ENCODE measurements at places on chromosomes 11 and 22.
A peak's percentile ranks its signal among the peaks of the same experiment; 100 is the strongest.

DNA sequence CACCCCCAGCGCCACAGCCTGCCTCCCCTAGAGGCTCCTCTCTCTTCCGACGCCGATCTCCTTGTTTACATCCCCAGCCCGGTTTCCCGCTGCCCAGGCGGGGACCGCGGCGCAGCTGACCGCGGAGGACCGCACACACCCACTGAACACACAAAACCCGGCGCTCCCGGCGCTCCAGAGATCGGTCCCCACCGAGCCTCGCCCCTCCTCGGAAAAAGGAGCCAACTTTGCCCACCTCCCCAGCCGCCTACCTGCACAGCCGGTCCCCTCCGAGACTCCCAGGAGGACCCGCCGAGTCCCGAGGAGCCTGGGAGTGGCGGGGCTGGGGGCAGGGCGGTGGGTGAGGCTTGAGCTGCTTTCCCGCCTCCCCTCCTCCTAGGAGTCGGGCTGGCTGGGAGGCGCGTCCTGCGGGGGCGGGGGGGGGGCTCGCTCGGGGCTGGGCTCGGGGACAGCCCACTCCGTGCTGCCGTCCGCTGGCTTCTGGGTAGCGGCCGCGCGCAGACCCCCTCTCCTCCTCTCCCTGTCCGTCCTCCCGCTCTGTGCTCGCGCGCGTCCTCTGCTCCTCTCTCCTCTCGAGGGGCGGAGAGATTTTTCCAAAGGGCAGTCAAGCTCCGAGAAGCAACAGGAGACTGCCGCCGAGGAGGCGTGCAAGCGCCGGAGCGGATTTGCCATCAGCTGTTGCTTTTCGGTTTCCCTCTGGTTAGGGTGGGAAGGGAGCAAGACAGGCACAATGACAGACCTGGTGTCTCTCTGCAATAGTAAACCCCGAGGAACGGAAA lies at the start of gene FXYD6:
Gene FXYD6, minus strand, starts transcription at position 318 of the 779 bp plus-strand sequence. CDS start 33,882 bp downstream, outside the sequence.
- DNase-seq, result peak; percentile 12

- no peak for DNase-seq
Observed at GRCh38 chr11:110355011-110355744, 58.8 kb upstream of the RDX start.

- DNase-seq, result no peak
Observed at GRCh38 chr11:84865791-84866535, 761.2 kb downstream of the DLG2 start.

- DNase-seq, result no peak
Observed at GRCh38 chr11:133269267-133269666, 263.0 kb downstream of the OPCML start.

- DNase-seq, result no peak
Observed at GRCh38 chr11:9351321-9351881, 33.1 kb upstream of the IPO7 start.

GRCh38 chr11:1335264-1335810 lies 25.9 kb upstream of the TOLLIP start:
- no peak for DNase-seq

- DNase-seq, result no peak
Observed at GRCh38 chr11:46762248-46762647, 43.2 kb downstream of the F2 start.

GRCh38 chr11:121437686-121438078 lies 14.4 kb upstream of the SORL1 start:
- no peak for DNase-seq

DNA sequence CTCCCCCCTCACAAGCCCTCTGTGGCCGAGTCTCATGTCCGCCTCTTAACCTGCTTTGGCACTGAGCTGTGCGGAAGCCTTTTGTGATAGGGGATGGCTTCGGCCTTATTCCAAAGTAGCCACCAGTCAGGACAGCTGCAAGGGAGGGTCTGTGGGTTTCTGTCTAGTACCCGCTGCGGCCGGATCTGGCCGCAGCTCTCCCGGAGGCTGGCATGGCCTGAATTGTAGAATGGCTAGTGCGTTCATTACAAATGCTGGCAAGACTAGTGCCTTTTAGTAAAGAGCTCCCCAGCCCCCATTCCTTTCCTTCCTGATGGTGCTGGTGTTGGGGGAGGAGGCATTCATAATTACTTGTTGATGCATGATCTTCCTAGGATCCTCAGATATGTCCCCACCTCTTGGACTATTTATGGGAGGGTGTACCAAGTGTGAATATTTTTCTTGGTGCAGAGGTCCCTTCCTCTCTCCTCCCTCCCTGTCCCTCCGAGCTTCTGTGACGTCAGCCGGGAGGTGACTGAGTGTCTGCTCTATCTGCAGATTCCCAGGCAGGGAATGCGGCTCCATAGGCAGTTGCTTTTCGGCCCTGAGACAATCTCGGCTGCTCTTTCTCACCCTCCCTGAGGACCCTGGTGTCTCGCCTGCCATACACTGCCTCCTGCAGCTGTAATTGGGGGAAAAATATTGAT lies 108.7 kb upstream of the E2F8 start:
- DNase-seq, result no peak

DNA sequence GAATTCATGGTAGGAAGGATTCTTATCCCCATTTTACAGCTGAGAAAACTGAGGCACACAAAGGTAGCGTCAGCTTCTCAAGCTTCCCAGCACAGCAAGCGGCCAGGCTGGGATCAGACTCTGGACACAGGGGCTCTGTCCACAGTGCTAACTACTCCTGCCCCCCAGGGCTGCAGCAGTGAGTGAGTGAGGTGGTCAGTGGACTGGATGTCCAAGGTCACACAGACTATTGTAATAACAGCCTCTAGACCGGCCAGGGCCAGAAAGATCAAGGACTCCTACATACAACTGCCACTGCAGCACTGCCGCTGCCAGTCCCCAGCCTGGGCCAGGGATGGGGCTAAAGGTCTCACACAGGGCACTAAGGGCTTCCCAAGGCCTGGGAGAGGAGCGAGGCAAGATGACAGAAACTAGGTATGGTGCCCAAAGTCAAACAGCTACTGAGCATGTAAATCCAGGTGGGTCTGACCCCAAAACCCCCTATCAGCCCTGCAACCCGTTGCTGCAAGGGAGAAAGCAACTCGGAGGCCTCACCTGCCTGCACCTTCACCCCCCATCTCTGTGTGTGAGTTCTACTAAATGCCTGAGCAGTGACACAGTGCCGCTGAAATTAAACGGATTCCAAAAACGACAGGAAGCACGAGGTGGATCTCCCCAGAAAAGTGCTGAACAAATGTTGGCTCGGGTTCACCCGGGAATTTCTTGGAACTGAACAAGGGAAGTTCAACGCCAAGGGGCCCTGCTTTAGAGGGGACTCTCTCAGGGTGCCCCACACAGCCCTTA lies 161.8 kb upstream of the GRK3 start:
- DNase-seq, result peak; percentile 25

GRCh38 chr11:116826751-116827431 lies 2.8 kb upstream of the APOC3 start:
- no peak for DNase-seq

GRCh38 chr22:28855355-28856094 lies 27.8 kb upstream of the ZNRF3 start:
- peak; percentile 52 for DNase-seq

- DNase-seq, result no peak
Observed at GRCh38 chr11:126134461-126135155, 71.9 kb upstream of the CDON start.

DNA sequence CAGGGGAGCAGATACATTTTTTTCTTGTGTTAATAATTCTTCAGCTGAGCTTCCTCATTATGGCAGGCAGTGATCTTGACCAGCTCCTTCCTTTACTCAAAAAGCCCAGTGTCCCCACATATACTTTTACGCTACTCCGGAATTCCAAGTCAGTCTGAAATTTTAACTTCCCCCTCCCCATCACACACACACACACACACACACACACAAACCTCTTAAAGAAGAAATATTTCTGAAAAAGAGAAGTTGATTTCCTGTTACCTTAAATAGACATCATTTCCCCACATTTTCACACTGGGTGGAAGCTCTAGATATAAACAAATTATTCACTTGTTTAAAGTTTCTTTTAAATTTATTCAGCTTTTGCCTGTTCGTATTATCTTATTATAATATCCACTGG lies 113.9 kb downstream of the DBX1 start:
- no peak for DNase-seq

GRCh38 chr11:61056571-61056970 lies 45.7 kb upstream of the CD5 start:
- DNase-seq, result no peak

DNA sequence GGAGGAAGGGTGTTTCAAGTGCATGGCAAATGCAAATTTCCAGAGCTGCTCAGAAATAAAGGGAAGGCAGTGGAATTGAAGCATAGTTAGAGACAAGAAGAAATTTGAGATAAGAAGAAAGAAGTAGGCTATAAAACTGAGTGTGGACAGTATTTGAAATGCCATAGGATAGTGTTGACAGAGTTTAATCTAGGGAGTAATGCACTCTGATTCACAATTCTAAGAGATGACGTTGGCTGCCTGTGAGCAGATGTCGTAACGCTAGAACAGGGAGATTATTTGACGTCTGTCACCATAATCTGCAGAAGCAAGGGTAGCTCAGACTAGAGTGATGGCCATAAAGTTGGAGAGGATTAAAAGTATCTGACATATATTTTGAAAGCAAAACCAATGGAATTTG lies 389.9 kb upstream of the KIRREL3 start:
- no peak for DNase-seq

DNA sequence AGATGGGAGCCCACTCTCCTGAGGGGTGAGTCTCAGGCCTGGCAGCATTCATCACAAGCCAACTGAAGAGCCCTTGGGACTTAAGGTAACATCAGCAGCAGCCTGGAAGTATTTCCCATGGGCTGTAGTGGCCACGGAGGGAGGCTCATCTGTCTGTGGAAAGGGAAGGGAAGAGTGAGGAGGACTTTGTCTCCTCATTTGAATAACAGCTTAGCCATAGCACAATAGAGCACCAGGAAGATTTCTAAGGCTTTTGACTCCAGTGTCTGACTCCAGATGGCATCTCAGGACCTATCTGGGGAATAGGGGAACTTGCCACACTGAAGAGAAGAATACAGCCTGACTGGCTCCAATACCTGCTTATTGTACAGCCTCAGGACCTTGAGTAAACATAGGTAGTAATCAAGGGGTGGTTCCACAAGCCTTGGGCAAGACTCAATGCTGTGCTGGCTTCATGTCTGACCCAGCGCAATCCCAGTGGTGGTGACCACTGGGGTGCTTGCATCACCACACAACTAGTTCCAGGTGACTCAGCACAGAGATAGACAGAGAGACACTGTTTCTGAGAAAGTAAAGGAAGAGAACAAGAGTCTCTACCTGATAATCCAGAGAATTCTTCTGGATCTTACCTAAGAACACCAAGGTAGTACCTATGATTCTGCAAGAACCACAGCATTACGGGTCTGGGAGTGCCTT lies 510.5 kb upstream of the CCDC179 start:
- no peak for DNase-seq

- DNase-seq, result no peak
Observed at GRCh38 chr11:2839395-2839943, 46.1 kb downstream of the CDKN1C start.

- DNase-seq, result no peak
Observed at GRCh38 chr11:61042961-61043540, 59.2 kb upstream of the CD5 start.

DNA sequence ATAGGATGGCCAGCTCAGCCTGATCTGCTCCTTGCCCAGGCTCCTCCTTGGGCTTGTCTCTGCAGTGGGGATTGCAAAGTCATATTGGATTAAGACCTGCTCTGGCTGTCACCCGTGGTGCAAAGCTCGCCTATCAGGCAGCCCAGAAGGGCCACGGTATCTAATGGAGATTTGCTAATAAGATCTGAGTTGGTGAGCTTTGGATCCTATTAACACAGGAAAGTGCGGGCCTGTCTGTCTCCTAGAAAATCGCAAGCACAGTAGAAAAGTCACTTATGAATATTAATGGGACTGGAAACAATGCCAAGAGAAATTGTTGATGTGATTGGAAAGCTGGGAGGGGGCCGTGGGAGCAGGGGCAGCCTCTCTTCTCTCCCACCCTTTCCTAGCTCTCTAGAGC lies 72.8 kb downstream of the CHST1 start:
- no peak for DNase-seq

- no peak for DNase-seq
Observed at GRCh38 chr22:19986011-19986409, 30.6 kb downstream of the ARVCF start.

GRCh38 chr11:11978098-11978637 lies 30.3 kb downstream of the DKK3 start:
- DNase-seq, result no peak

DNA sequence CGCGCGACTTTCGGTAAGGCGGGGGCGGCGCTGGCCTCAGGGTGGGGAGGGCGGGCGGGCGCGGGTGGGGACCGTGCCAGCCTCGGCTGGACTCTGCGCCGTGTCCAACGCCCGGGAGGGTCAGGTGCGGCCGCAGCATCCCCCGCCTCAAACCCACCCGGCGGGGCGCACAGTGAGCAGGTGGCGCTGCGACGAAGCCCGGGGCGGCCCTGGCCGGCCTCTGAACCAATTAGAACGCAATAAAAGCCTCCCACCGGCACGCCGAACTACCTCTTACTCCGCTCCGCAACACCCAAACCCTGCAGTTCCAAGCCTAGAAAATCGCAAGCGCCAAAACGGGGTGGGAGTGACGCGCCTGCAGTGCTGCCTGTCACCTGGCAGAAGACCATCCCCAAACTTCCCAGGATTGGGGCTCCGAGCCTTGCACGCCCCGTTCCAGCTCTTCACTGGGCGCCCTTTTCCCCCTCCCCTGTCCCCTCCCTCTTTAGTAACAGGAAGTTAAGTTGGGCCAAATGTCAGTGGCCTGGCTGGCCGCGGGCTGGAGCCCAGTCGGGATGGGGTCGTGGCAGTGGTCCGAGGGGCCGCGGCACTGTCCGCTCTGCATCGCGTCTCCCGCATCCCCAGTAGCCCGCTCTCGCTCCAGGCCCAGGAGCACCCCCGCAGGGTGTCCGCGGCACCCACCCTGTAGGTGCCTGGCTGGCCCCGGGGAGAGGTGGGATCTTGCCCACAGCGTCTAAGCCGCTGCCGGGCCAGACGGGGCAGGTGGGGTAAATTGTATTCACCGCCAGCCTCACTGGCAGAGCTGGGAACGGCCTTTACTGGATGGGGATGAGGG lies 541 bp downstream of the MICAL2 start:
- no peak for DNase-seq
